Immature natural killer cell (primary cell): ENCODE measurements at places on chromosomes 5 and 9.

DNA sequence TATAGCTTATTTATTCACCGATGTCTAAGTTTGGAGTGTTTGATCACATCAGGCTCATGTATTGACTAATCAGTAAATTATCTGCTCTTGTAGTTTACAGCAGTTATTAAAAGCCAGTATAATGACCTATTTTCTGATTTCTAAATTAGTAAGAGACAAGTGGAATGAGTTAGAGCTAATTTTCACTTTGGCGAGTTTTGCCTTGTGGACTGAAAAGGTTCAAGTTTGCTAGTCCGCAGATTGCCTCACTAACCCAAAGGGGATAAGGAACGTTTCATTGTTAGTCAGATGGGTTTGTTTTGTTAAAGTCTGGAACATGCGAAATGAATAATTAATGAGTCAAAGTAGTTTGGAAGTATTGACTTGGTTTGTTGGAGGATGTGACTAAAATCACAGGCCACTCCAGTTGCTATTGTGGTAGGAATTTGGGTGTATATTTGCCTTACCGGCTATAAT is 40.1 kb downstream of the SMARCA2 start:
- peak overlapping the region; percentile 84 for H3K27ac ChIP-seq
- H3K36me3 ChIP-seq = peaks cover 24% of the 10 kb centered on the region
- DNase-seq = no peak
- H3K4me1 ChIP-seq = peaks cover 25% of the 10 kb centered on the region
- H3K27me3 ChIP-seq = no peaks in the 10 kb centered on the region
- H3K4me3 ChIP-seq = no peak overlapping the region

- H3K4me1 ChIP-seq = peaks cover 29% of the 10 kb centered on the region
- peaks cover 7% of the 10 kb centered on the region for H3K36me3 ChIP-seq
- DNase-seq = no peak
- peak overlapping the region; percentile 27 for H3K4me3 ChIP-seq
- peak overlapping the region; percentile 40 for H3K27ac ChIP-seq
Observed at GRCh38 chr9:125521462-125522327, 185.3 kb downstream of the MAPKAP1 start.

DNA sequence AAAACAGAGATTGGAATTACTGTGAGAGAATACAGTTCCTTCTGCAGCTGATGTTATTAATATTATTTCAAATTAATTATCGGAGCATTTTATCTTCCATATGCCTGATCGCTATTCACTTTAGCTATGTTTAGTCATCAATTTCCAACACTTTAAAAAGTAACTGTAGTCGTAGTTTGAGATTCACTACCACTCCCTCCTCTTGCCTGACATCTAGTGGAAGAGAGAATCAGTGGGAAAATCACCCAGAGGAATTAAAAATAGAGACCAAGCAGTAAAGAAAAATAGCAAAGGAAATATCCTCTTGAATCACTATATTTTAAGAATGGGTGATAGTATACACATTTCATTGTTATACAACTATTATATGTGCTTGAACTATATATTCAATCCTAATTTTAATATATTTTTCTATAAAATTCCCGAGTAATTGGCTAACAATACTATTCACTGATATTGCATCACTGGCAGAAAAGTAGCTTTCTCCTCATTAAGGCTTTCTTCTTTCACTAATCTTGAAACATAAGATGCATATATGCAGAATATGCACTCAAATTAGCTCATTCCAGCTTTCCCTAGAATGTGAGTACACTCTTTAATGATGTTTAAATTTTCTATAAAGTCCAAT is 708.7 kb downstream of the CDH9 start:
- no peak overlapping the region for H3K4me3 ChIP-seq
- no peaks in the 10 kb centered on the region for H3K36me3 ChIP-seq
- no peak for DNase-seq

GRCh38 chr5:98941131-98941883 is 12.5 kb upstream of the CHD1 start:
- H3K27ac ChIP-seq = no peak overlapping the region
- no peaks in the 10 kb centered on the region for H3K36me3 ChIP-seq

- no peak overlapping the region for H3K4me3 ChIP-seq
- no peak for DNase-seq
- H3K27ac ChIP-seq = no peak overlapping the region
- H3K36me3 ChIP-seq = no peaks in the 10 kb centered on the region
- no peaks in the 10 kb centered on the region for H3K4me1 ChIP-seq
- H3K27me3 ChIP-seq = peaks cover 2% of the 10 kb centered on the region
Observed at GRCh38 chr5:36040651-36041536, 25.8 kb downstream of the UGT3A2 start.

DNA sequence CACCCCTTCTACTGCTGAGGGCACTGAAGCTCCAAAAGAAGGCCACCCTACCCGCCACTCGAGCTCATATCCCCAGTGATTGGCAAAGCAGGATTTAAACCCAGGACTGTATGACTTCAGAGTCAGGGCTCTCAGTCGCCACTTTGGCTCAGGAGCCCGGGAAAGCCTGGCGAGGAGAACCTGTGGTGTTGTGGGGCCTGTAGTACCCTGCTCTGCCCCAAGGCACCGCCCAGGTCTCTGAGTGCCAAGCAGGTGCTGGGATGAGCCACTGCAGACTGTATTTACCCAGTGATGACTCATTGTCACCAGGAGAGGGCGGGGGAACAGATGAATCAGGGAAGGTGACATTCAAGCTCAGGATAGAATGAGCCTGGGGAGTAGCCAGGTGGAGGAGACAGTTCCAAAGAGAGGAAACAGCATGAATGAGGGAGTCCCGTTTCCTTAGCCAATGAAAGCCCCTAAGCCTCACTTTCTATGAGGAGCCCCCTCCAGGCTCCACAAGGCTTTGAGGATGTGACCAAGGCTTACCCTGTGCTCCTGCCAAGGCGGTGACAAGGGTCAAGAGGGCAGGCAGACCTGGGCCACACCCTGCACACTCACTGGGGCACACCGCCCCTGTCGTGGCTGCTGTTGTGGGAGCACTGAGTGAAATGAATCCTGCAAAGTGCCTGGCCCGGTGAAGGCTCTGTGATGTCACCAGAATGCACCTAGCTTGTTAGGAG is 17.8 kb upstream of the DPM2 start:
- no peak overlapping the region for H3K27ac ChIP-seq
- H3K27me3 ChIP-seq = no peaks in the 10 kb centered on the region
- H3K36me3 ChIP-seq = peaks cover 4% of the 10 kb centered on the region
- H3K4me3 ChIP-seq = no peak overlapping the region
- H3K4me1 ChIP-seq = peaks cover 10% of the 10 kb centered on the region

GRCh38 chr9:21255538-21256212 is 15.9 kb upstream of the IFNA14 start:
- peaks cover 3% of the 10 kb centered on the region for H3K27me3 ChIP-seq
- DNase-seq = peak; percentile 44
- peaks cover 35% of the 10 kb centered on the region for H3K4me1 ChIP-seq
- peak overlapping the region; percentile 19 for H3K27ac ChIP-seq
- no peaks in the 10 kb centered on the region for H3K36me3 ChIP-seq

GRCh38 chr5:148457183-148457620 is 73.4 kb downstream of the FBXO38 start:
- no peak overlapping the region for H3K27ac ChIP-seq
- no peaks in the 10 kb centered on the region for H3K36me3 ChIP-seq
- DNase-seq = peak; percentile 3
- no peak overlapping the region for H3K4me3 ChIP-seq

- peaks cover 4% of the 10 kb centered on the region for H3K4me1 ChIP-seq
- no peak overlapping the region for H3K27ac ChIP-seq
Observed at GRCh38 chr9:120531683-120532300, 48.2 kb downstream of the CDK5RAP2 start.

DNA sequence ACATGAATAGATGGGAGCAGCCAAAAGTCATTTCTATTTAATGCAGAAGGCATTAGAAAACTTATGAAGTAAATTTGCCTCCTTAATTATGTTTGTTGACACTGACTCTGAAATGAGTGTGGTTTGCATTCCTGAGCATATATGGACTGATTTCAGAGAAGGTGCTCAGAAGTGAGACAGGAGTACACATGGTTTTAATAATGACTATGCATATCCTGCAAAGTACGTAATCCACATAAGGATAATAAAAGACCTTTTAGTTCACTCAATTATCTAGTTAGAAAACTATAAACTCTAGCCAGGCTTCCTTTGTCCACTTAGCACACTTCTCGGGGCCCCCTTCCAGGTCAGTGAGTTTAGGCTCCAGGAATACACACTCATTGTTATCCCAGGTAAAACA is 75.7 kb upstream of the SNX2 start:
- H3K36me3 ChIP-seq = no peaks in the 10 kb centered on the region
- no peak for DNase-seq
- no peak overlapping the region for H3K4me3 ChIP-seq

DNA sequence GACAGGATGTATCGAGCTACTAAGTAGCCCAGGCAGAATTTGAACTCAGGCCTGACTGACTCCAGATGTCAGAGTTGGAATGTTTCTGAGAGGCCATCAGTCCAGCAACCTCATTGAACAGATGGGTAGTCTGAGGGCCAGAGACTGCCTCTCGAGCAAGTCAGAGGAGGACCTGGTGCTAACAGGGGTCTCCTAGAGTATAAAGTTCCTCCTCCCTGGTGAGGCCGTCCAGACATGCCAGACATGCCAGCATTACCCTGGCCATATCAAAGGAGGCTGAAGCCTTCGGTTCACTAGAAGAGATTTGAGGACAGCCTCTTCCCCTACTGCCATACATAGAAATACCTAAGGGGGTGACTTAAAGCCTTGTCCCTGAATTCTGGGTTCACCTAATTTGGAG is 81.2 kb downstream of the ZNF618 start:
- H3K36me3 ChIP-seq = peaks cover 5% of the 10 kb centered on the region
- H3K27me3 ChIP-seq = no peaks in the 10 kb centered on the region
- no peak overlapping the region for H3K4me3 ChIP-seq
- no peak for DNase-seq
- H3K4me1 ChIP-seq = peaks cover 5% of the 10 kb centered on the region
- no peak overlapping the region for H3K27ac ChIP-seq
